ENCODE measurements at places on chromosomes 7 and 10.

- DNase-seq = no peak
Observed at GRCh38 chr7:66050990-66051448, 24.6 kb upstream of the ASL start.

DNA sequence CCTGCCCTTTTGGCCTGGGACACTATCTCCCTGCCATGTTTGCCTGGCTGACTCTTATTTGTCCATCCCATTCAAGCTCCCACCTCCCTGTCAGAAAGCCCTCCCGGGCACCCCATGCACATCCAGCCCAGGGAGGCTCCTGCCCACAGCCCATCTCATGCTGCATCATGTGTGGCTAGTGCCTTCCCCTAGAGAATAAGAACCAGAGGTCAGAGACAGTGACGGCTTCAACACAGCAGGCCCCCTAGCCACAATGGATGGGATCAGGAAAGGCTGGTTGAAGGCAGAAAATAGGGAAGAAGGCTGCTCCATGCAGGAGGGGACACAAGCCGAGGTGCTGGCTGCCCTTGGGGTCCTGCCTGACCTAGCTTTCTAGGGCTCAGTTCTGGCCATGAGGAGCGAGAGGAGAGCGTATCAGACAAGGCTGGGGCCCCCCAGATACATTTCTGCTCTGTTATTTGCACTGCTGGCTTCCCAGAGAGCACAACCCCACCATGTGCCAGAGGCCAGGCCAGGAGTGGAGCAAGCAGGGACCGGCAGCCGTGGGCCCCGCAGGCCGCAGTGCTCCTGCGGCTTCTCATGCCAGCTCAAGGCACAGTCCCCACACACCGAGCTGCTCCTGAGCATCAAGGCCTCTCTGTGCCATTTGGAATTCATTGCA is 161.1 kb upstream of the ZMIZ1 start:
- peak; percentile 4 for DNase-seq

GRCh38 chr10:112716076-112716475 is 234.0 kb upstream of the TCF7L2 start:
- no peak for DNase-seq

- DNase-seq = no peak
Observed at GRCh38 chr10:89651205-89651915, 6.3 kb upstream of the PANK1 start.

- DNase-seq = no peak
Observed at GRCh38 chr7:25636871-25637283, 408.6 kb upstream of the NPVF start.

- peak; percentile 29 for DNase-seq
Observed at GRCh38 chr7:94374721-94375566, 19.8 kb upstream of the COL1A2 start.

GRCh38 chr7:100674411-100675104 is 1.0 kb downstream of the GNB2 start:
- peak; percentile 56 for DNase-seq

- no peak for DNase-seq
Observed at GRCh38 chr10:22617516-22617915, 96.9 kb downstream of the PIP4K2A start.
